ENCODE measurements at places on chromosomes 7 and 10. TPM values are rescaled to one million over a fixed set of nuclear protein-coding genes. Genes with fewer than 3 reads are reported as not detected.

The FAM180A gene
- total RNA-seq, result 19.7 TPM

- H3K27ac ChIP-seq, result no peak overlapping the region
- no peak for DNase-seq
- H3K27me3 ChIP-seq, result no peaks in the 10 kb centered on the region
- H3K4me1 ChIP-seq, result no peaks in the 10 kb centered on the region
Observed at GRCh38 chr7:121278120-121279021, 50.4 kb upstream of the WNT16 start.

DNA sequence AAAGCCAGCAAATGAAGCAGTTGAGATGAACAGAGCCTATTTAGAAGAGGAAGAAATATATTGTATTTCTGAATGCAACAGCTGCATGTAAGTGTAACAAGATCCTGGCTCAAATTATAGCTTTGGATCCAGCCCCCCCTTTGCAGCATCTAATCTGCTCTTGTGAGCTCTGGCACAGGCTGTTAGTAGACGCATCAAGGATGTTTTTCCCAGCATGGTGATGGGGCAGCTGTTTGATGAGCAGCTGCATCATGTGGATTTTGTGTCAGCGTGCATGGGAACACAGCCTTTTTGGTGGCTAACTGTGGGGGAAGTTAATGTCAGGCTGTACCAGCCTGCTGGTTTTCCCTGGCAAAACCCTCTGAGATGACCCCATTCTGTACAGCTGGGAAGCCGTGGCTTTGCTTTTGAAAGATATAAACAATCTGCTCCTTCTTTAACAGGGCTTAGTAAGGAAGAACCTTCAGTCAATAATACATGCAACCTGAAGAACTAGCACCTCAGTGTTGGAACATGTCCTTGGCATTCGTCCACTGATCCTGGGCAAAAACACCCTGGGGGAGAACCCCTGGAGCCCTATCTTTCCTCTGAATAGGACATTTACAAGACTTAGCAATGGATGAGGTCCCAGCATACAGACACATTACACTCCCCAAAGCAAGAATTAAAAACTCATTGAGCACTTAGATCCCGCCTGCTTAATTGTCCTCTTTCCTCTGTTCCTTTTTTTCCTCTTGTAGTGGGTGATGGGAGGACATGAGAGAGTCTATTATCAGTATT lies 70.6 kb downstream of the NPS start:
- H3K4me1 ChIP-seq, result no peaks in the 10 kb centered on the region
- H3K4me3 ChIP-seq, result no peak overlapping the region
- H3K27ac ChIP-seq, result no peak overlapping the region

- peaks cover 52% of the 10 kb centered on the region for H3K4me1 ChIP-seq
- H3K27ac ChIP-seq, result peak overlapping the region; percentile 98
- no peak overlapping the region for H3K4me3 ChIP-seq
- H3K27me3 ChIP-seq, result no peaks in the 10 kb centered on the region
- DNase-seq, result peak; percentile 14
- H3K36me3 ChIP-seq, result peaks cover 8% of the 10 kb centered on the region
Observed at GRCh38 chr7:159099711-159100231, 44.9 kb downstream of the VIPR2 start.

The STAG3 gene
- total RNA-seq, result 0.74 TPM

DNA sequence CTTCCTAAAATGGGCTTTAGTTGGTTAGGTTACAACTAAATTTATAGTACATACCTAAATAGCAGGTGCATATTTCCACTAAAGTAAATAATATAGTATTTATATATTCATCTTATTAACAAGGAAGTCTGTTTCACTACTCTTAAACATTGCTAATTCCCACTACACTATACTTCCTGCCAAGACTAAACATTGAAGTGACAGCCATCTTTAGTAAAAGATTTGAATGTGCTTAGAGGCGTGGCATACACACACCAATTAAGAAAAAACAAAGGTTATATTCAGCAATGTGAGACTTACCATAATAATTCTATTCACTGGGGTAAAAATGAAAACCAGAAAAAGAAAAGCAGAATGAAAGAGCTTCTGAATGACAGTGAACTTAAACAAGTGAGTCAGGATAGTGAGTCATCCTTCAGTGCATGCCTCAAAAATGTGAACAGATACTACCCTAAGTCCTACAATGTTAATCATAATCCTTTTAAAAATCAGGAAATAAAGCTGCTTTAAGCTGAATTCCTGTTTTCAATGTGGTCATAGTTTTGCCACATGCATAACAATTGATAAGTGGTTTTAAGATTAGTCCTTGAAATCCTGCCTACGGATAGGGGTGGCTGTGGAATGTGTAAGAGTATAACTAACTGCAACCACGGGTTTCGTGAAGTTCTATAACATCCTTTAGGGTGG lies 59.4 kb downstream of the USP6NL start:
- peaks cover 22% of the 10 kb centered on the region for H3K4me1 ChIP-seq
- H3K36me3 ChIP-seq, result no peaks in the 10 kb centered on the region
- H3K27ac ChIP-seq, result no peak overlapping the region
- DNase-seq, result no peak
- no peak overlapping the region for H3K4me3 ChIP-seq
- no peaks in the 10 kb centered on the region for H3K27me3 ChIP-seq
